ENCODE measurements at places on chromosomes 3 and 15.
A peak's percentile ranks its signal among the peaks of the same experiment; 100 is the strongest.

GRCh38 chr3:56836276-56837163 lies 34.8 kb upstream of the ARHGEF3 start:
- no peak for DNase-seq

GRCh38 chr3:30607032-30607833 lies 832 bp downstream of the TGFBR2 start:
- no peak for DNase-seq

DNA sequence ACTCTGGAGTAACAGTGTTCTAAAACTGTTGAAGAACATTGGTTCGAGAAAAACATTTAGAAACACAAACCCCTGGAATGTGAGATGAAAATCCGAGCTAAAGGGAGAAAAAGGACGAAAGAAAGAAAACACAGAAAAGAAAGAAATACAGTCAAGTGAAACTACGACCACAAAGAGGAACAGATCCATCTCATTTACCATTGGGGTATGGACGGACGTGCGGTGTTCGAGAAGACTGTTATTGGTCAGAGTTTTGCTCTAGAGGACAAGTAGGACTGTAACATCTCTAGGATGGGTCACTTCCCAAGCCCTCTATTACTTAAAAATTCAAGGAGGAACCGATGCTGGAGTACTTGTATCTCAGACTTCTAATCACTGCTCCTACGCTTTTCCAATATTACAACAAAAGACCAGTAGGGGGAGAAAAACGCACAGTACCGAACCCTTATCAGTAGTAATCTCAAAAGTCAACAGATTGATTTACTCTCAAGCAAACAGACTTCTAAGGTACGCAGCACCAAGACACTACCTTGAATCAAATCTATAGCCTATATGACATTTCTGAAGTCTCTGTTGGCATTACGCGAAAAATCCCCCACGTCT lies 1.1 kb upstream of the PIK3CA start:
- peak; percentile 91 for DNase-seq

DNA sequence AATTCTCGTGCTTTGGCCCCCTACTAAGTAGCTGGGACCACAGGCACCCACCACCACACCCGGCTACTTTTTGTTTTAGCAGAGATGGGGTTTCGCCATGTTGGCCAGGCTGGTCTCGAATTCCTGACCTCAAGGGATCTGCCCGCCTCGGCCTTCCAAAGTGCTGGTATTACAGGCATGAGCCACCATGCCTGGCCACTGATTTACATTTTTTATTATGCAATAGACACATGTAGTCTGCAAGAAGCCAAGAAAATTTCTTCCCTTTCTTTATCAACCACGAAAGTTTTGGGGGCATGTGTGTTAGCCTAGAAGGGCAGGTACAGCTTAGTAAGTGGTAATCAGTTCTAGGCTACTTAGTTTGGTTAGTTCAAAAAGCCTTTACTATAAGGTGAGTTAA lies 51.1 kb downstream of the LRRFIP2 start:
- no peak for DNase-seq
